ENCODE measurements at places on chromosomes 11 and 22. TPM values are rescaled to one million over a fixed set of nuclear protein-coding genes. Genes with fewer than 3 reads are reported as not detected.
A peak's percentile ranks its signal among the peaks of the same experiment; 100 is the strongest.

DNA sequence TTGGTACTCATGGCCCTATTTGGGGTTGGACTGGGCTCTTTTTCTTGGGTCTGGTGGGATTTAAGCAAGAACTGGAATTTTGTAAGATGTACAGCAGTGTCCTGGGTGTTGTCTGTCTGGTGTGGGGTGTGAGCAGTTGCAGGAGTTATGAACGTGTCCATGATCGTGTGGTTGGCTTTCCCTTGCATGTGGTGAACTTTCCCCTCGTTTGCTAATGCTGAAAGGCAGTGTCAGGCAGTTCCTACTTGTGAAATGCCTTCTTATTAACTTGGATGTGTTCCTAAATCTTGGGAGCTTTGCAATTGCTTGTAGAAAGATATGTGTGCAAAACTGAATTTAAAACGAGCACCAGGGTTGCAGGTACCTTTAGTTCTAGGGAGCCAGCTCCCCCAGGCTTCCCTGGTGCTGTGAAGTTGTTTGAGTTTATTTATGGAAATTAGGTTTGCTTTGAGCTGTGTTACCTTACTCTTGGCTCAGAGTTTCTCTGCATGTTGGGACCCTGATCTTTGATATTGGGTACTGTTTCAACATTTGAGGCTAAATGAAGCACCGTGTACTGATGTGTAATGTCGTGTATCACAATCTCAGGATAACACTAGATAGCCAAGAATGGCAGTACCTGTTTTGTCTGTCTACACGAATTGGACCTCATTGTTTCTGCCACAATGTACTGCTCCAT is 35.8 kb upstream of the HSD17B12 start:
- peaks cover under 1% of the 10 kb centered on the region for H3K27me3 ChIP-seq
- H3K4me1 ChIP-seq: peaks cover 13% of the 10 kb centered on the region

DNA sequence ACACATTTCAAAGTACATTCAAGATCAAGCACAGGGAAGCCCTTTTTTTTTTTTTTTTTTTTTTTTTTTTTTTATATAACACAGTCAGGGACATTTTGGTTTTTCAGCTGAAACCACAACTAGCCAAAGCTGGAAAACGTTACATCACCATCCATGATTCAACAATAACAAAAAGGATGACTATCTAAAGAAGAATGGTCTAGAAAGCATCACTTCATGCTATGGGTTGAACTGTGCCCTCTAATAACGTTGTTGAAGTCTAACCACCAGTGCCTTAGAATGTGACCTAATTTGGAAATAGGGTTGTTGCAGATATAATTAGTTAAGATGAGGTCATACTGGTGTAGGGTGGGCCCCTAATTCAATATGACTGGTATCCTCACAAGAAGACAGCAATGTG is 46.6 kb downstream of the MTMR2 start:
- DNase-seq: peak; percentile 44
- H3K27ac ChIP-seq: no peak overlapping the region
- H3K4me1 ChIP-seq: peaks cover 2% of the 10 kb centered on the region
- no peak overlapping the region for H3K4me3 ChIP-seq

DNA sequence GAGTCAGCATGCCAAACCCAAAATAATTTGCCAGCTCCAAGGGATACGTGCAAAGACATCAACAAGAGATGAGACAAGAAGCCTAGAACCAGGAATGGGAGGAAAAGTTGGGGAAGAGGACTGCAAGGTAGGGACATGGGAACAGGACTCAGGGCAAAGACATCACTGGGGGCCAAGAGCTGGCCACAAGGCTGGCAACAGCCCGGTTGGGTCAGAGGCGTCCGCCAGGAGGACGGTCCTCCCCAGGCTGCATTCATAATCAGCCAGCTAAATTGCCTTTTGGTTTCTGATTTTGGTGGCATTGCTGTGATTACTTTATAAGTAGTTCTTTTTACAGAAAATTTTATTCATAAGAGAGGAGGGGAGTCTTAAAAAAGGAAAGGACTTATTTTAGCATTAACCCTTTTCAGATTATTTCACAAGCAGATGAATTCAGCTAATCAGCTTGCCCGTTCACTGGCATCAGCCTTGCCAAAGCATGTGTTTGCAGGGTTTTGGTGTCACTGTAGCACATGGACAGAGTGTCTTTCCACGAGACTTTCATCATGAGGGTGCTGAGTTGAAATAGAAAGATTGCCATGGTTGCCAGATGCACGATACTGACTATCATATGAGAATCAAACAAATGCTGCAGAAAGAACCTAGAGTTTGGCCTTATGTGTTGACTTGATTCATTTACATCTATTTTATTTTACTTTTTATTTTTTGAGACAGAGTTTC is 23.2 kb upstream of the NAV2 start:
- no peak overlapping the region for H3K27ac ChIP-seq
- H3K27me3 ChIP-seq: no peaks in the 10 kb centered on the region
- no peaks in the 10 kb centered on the region for H3K36me3 ChIP-seq

DNA sequence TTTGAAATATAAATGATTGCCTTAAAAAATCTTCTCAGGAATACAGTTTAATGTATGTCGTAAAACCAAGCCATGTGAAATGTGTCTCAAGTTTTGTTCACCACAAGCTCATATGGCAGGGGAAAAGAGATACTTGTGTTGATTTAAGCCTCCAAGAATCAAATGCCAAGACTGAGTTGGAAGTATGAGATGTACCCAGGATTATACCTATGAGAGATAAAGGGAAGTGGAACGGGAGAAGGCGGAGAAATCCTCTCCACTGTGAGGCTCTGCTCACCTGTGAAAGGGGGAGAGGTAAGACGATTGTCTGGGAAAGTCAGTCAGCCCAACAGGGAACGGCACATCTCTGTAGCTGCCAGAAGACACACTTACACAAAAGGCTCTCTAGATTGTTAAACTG is 124.8 kb downstream of the TRPC6 start:
- no peak overlapping the region for H3K4me3 ChIP-seq
- H3K36me3 ChIP-seq: no peaks in the 10 kb centered on the region
- H3K27me3 ChIP-seq: no peaks in the 10 kb centered on the region
- H3K4me1 ChIP-seq: no peaks in the 10 kb centered on the region

DNA sequence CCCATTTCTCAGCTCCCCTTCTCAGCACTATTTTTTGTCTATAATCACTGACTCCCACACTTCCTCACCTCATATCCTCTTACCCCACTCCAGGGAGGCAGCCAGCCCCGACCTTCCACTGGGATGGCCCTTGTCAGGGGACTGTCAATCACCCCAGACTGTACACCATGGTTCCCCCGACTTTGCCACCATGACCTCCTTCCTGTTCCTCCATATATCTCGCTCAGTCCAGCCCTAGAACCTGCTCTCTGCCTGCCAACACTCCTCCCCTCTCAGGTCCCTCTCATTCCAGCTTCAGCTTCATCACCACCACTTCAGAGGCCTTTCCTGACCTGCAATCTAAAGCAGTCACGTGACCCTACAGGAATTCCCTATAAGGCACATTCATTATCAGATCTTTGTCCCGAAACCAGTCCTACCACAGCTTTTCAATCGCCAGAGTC is 16.5 kb downstream of the PRPF19 start:
- no peak overlapping the region for H3K4me3 ChIP-seq
- H3K27ac ChIP-seq: no peak overlapping the region
- H3K4me1 ChIP-seq: peaks cover 20% of the 10 kb centered on the region
- no peak for DNase-seq
- peaks cover under 1% of the 10 kb centered on the region for H3K36me3 ChIP-seq

DNA sequence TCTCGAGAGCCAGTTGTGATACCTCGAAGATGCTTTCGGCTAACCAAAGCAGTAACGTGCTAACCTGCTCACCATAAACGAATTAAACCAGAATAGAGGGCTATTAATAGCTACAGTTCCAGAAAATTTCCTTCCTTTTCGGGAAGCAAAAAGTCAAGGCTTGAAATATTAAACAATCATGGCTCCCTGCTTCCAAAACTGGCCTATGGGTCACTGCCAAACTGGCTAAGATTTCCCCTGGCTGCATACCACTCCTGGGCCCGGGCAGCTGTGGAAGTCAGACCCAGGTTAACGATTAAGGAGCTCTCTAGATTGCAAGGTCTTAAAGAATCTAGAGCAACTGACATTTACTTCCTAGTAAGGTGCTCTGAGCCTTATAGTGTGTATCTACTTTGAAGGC is 1.7 kb downstream of the AMOTL1 start:
- H3K27me3 ChIP-seq: no peaks in the 10 kb centered on the region
- H3K4me3 ChIP-seq: peak overlapping the region; percentile 73
- no peaks in the 10 kb centered on the region for H3K36me3 ChIP-seq

DNA sequence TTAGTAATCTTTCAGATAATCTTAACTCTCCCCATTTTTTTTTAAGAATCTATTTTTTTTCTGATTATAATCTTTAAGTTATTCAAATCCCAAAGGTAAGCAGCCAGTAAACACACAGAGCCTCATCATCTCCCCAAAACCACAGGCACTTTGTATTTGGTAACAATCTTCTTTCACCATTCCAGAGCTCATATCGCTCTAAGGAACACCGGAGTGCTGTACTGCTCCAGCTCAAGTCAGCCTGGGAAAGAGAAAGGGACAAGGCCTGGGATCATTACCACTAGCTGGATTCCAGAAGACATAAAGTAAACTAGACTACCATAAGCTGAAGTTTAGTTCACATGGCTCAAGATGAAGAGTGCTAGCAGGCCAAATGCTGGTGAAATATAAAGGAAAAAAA is 73.0 kb upstream of the APOA1 start:
- H3K27me3 ChIP-seq: no peaks in the 10 kb centered on the region
- DNase-seq: no peak
- H3K36me3 ChIP-seq: no peaks in the 10 kb centered on the region
- H3K27ac ChIP-seq: no peak overlapping the region
- H3K4me1 ChIP-seq: no peaks in the 10 kb centered on the region
- H3K4me3 ChIP-seq: no peak overlapping the region

DNA sequence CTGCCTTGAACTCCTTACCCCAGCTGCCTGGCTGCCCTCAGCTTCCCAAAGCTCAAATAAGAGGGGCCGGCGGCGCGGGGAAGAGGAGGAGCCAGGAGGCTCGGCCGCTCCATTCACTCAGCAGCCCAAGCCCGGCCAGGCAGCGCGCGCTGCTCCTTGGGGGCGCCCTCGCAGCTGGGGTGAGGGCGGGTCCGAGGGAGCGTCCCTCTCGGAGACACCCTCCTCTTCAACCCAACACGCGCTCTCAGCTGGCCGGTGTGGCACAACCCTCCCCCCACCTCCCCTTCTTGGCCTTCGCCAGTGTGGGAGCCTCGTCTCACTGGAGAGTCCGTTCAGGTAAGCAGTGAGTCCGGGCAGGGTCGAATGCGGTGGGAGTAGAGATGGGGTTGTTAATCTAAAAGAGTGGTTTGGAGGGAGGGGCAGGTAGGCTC is at the start of gene WT1:
Gene WT1 (minus strand): TSS at position 29 of the 431 bp plus-strand sequence.
- H3K4me1 ChIP-seq: no peaks in the 10 kb centered on the region
- DNase-seq: no peak
- peaks cover 96% of the 10 kb centered on the region for H3K27me3 ChIP-seq
- H3K4me3 ChIP-seq: no peak within 1 kb of the TSS

GRCh38 chr22:29194184-29194583 is 11.5 kb upstream of the EMID1 start:
- no peak overlapping the region for H3K27ac ChIP-seq
- no peak overlapping the region for H3K4me3 ChIP-seq
- H3K36me3 ChIP-seq: no peaks in the 10 kb centered on the region
- H3K27me3 ChIP-seq: no peaks in the 10 kb centered on the region
- DNase-seq: no peak

- H3K27ac ChIP-seq: no peak overlapping the region
- H3K36me3 ChIP-seq: no peaks in the 10 kb centered on the region
- H3K27me3 ChIP-seq: no peaks in the 10 kb centered on the region
These were observed 148.3 kb downstream of the PGR start for GRCh38 chr11:100981196-100981824.

Gene SLC5A1
- total RNA-seq: not detected

Gene CALCA
- not detected for total RNA-seq

Gene LMNTD2
- 1.8 TPM for total RNA-seq

Gene NCAM1
- not detected for total RNA-seq

Gene RIBC2
- total RNA-seq: 5.7 TPM

Gene RTN4RL2
- total RNA-seq: 0.83 TPM

Gene VSIG2
- 3.6 TPM for total RNA-seq

All from endothelial cell of umbilical vein (primary cell).